T-cell (primary cell): ENCODE measurements at places on chromosomes 5 and 9. TPM values are rescaled to one million over a fixed set of nuclear protein-coding genes. Genes with fewer than 3 reads are reported as not detected.

- DNase-seq: no peak
Observed at GRCh38 chr5:13354611-13355010, 589.9 kb downstream of the DNAH5 start.

KIF12 gene
- total RNA-seq: not detected

GRCh38 chr5:1058083-1058945 lies 49.7 kb downstream of the NKD2 start:
- DNase-seq: no peak

GPX8 gene
- total RNA-seq: not detected
